ENCODE measurements at places on chromosomes 2 and 18. TPM values are rescaled to one million over a fixed set of nuclear protein-coding genes. Genes with fewer than 3 reads are reported as not detected.

Gene CFAP53
- total RNA-seq, result not detected

Gene DLGAP1
- 5.5 TPM for total RNA-seq

Gene VWC2L
- not detected for total RNA-seq

Gene SP5
- 0.55 TPM for total RNA-seq

Gene RESP18
- not detected for total RNA-seq

Gene SULT1C4
- total RNA-seq, result 4.8 TPM

Gene INHBB
- 38.0 TPM for total RNA-seq

Gene TAF4B
- 0.76 TPM for total RNA-seq

Gene PDE1A
- total RNA-seq, result 5.5 TPM

Gene CIB4
- not detected for total RNA-seq

Gene RTP5
- not detected for total RNA-seq

Gene PTPN2
- total RNA-seq, result 18.8 TPM

Gene SERPINB2
- total RNA-seq, result not detected

Gene CTAGE1
- not detected for total RNA-seq

Gene REG3A
- not detected for total RNA-seq

Gene GKN1
- total RNA-seq, result not detected

Gene CYP27C1
- total RNA-seq, result not detected

Gene COL4A4
- total RNA-seq, result 5.1 TPM

Gene CYRIA
- 2.7 TPM for total RNA-seq

Gene RGPD3
- total RNA-seq, result 0.19 TPM

Gene CENPO
- total RNA-seq, result 3.8 TPM

Gene FRZB
- 1.9 TPM for total RNA-seq

Gene IL36G
- total RNA-seq, result not detected
